Dermis blood vessel endothelial cell (primary cell): ENCODE measurements at places on chromosomes 4 and X. TPM values are rescaled to one million over a fixed set of nuclear protein-coding genes. Genes with fewer than 3 reads are reported as not detected.

Gene EDA2R
- total RNA-seq, result 1.1 and 1.9 TPM in 2 replicates

Gene IBSP
- total RNA-seq, result not detected in 2 replicates

Gene TKTL1
- not detected in 2 replicates for total RNA-seq

Gene GAGE13
- total RNA-seq, result not detected in 2 replicates

Gene SSX3
- not detected in 2 replicates for total RNA-seq

Gene CLCN5
- total RNA-seq, result 8.1 and 8.7 TPM in 2 replicates

Gene CD38
- total RNA-seq, result 9.4 and 22.0 TPM in 2 replicates

Gene DDX60
- 42.5 and 49.5 TPM in 2 replicates for total RNA-seq

Gene MAGEC1
- total RNA-seq, result not detected in 2 replicates
